ENCODE measurements at places on chromosomes 2 and 18.

- peak; percentile 34 for DNase-seq
Observed at GRCh38 chr18:60019463-60019840, 119.7 kb downstream of the PMAIP1 start.

DNA sequence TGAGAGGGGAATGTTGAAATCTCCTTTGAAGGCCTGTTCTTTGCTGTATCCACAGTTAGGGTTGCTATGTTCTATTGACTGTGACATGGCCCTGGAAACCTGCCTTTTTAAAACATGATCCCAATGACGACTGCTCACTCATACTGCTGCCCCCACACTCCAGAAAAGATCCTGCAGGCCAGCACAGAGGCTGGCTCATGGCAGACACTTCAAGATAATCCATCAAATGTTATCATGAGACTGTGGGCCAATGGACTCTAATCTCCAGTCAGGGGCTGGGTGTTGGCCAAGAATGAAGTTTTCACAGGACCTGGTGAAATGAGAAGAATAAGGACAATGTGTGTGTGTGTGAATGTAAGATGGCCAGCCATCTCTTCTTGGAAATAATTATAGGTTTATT, 59.0 kb upstream of the THOC1 start:
- DNase-seq, result no peak

DNA sequence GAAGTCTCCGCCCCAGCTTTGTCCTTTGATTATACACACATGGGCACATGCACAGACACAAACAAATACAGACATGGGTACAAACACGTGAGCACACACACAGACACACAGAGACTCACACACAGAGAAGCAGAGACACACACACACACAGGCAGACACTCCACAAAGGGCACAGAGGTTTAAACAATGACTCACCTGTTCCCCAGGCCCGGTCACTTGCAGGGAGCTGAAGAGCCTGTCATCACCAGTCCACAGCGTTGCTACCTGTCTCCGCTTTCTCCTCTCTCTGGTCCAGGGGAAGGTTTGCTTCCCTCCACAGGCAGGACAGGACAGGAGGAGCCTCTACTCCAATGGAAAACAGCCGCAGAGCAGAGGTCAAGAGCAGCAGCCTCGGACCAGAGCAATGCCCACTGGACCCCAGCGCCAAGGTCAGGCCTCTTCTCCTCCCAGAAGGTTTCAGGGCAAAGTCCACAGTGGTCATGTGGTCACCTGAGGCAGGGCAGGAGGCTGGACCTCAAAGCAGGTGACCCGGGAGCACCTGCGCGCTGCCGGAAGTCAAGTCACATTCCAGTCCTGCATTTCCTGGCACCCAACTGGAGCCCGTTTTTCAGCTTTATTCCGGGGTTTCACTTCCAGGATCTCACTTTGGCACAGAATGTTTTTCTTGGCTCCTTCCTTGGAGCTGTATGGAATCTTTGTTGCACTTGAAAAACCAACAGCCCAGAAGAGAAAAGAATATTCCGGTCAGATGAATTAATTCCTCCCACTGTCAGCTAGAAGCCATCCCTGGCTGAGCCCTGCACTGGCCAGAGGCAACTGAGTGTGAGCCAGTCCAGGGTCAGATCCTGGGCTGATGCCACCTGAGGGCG, at the start of gene RAB17:
Gene RAB17 (minus strand): TSS at position 463 of the 869 bp plus-strand sequence. CDS start 4,580 bp downstream, outside the sequence.
- peak; percentile 51 for DNase-seq

DNA sequence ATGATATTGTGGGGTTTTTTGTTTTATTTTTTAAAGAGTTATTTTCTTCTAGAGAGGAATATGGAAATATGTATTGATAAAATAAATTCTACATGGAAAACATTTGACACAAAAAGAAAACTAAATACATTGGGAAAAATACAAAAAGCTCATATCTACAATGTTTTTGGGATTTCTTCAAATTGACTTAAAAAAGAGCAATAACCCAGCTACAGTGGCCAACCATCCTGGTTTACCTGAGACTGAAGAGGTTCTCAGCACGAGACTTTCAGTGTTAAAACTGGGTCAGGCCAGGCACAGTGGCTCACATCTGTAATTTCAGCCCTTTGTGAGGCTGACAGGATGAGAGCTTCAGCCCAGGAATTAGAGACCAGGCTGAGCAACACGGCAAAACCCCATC, 56.7 kb upstream of the MYCN start:
- DNase-seq, result no peak

- DNase-seq, result peak; percentile 65
Observed at GRCh38 chr2:17878281-17879136, at the start of gene KCNS3. Gene KCNS3, plus strand, starts transcription at chr2:17878667. Its CDS starts 52,342 bp downstream, at chr2:17931009.

DNA sequence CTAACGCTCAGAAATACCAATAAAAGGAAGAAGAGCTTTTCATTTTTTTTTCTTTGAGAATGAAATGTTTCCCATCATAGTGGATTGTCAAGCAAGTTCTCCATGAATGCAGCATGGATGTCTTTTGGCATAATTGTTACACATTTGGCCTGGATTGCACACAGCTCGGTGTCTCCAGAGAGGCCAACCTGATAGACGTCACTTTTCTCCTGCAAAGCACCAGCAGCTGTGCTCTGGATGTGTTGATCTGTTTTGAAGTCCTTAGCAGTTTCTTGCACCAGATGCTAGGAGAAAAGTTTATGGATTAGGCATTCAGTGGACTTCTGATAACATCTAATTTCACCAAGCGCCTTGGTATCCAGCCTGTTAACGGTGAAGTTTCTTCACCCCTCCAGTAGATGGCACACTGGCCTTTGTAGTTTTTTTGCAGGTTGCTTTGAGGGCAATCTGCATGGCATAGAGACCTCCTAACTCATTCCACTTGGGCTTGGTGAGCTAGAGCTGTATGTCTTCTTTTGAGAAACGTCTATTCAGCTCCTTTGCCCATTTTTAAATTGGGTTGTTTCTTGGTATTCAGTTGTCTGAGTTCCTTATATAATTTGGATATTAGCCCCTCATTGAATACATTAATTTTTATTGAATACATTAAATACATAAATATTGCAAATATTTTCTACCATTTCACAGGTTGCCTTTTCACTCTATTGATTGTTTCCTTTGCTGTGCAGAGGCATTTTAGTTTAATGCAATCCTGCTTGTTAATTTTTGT, 59.7 kb downstream of the PTH2R start:
- DNase-seq, result peak; percentile 1

- no peak for DNase-seq
Observed at GRCh38 chr2:48173141-48173540, 266.8 kb upstream of the FBXO11 start.

DNA sequence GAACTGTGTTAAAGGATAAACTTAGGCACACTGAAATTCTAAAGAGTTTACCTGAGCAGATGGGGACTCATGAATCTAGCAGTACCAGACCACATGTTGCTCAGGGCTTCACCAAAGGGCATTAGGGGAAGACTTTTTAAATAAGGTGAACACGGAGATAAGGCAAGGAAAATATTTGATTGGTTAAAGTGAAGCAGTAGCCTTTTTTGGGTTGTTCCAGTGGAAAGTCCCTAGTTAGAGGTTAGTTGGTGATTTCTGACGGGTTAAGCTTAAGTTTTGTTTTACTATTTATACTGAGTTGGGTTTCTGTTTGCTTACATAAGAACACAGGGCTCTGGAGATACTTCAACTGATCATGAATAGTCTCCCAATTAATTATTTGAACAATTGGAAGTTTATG, 722.5 kb downstream of the SOCS6 start:
- no peak for DNase-seq

- no peak for DNase-seq
Observed at GRCh38 chr2:119377294-119377992, 10.7 kb downstream of the DBI start.
